GM12892 (cell line): ENCODE measurements at places on chromosomes 13 and 19.
A peak's percentile ranks its signal among the peaks of the same experiment; 100 is the strongest.

DNA sequence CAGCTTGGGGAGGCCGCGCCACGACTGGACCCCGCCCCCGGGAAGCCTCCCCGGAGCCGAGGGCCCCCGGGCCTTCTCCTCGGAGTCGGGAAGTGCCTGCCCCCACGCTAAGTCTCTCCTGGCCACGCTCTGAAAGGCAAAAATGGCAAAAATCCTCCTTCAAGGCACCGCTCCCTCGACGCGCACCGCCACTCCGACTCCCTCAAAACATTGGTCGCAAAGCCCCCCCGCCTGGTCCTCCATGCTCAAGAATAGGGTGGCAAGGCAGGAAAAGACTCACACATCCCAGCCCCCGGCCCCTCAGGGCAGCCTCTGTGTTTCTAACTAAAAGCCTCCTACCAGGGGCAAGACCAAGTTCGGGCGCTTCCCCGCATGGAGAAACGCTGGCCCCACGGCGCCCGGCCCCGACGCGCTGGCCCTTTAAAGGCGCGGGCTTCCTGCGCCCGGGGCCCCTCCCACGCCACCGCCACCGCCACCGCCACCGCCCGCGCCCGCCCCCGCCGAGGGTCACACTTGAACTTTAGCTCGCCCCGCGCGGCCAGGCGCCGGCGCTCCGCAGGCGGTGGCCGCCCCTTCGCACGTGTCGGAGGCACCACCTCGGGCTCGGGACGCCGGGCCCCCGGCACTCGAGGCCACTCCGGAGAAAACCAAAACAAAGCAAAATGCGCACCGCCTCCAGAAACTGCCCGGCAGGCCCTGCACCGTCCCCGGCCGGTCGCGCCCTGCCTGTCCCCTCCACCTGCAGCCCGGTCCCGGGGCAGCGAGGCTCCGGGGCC lies 1.9 kb downstream of the FOXO1 start:
- DNase-seq = peak; percentile 42

DNA sequence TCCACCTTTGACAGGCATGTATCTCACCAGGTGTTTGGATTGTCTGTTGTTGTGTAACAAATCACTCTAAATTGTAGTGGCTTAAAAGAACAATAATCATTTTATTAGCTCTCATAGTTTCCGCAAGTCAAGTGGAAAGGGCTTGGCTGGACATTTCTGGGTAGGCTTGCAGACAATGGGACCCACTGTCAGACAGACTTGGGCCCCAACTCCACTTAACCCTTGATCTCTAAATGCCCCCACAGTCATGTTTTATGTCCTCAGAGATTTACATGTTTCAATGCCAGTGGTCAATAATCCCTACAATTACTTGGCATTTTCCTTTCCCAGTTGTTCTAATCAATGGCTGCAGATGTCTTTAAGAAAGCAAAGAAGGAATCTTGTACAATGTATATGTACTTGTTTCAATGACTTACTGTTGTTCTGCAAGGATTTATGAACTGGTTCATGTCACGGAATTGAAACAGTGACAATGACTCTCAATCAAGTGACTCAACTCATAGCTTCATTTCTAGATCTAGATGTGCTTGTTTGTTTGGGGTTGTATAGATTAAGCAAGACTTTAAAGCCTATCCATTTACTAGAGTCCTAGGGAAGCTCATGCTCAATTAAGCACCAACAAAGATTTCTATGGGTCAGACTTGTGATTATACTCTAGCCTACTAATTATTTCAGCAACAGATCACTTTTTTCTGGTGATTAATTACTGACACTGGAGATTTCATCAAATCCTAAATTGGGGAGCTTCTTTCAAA lies 510.1 kb upstream of the NBEA start:
- no peak for DNase-seq

DNA sequence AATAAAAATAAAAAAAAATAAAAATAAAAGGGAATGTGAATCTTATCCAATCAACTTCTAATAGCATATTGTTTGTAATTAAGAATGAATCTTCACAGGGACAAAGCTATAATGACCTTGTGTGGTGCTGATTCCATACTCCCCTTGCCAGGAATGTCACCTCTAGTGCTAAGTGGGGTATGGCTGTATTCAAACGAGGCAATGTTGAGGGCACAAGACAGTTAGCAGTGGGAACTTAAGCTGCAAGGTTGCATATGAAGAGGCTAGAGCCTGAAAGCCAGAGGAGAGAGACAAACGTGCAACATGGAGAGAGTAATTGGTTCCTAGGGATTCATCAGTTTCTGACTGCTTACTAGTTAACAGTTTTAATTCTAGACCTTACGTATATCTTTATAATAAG lies 43.9 kb upstream of the CSNK1A1L start:
- no peak for DNase-seq

DNA sequence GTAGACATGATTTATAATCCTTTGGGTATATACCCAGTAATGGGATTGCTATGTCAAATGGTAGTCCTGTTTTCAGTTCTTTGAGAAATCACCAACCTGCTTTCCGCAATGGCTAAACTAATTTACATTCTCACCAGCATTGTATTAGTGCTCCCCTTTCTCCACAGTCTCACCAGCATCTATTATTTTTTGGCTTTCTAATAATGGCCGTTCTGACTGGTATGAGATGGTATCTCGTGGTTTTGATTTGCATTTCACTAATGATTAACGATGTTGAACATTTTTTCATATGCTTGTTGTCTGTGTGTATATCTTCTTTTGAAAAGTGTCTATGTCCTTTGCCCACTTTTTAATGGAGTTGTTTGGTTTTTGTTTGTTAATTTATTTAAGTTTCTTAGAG lies 165.1 kb downstream of the PDS5B start:
- DNase-seq = no peak

- no peak for DNase-seq
Measured at GRCh38 chr19:42831221-42832019, 48.1 kb downstream of the PSG1 start.

DNA sequence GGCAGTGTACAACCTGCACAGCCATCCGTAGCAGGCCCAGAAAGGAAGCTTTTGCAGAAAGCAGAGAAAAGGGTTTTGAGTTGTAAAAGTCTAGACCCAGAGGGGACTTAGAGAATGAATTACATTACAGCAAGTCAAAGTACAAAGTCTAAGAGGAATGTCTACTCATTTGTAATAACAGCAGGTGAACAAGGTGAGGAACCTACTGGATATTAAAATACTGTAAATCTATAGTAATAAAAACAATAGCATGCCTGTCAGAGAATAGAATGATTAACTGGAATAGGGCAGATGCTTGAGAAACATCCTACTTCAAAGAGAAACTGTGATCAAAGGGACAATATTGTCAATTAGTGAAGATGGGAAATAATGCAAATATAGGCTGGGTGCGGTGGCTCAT lies 18.3 kb upstream of the ZNF414 start:
- no peak for DNase-seq

DNA sequence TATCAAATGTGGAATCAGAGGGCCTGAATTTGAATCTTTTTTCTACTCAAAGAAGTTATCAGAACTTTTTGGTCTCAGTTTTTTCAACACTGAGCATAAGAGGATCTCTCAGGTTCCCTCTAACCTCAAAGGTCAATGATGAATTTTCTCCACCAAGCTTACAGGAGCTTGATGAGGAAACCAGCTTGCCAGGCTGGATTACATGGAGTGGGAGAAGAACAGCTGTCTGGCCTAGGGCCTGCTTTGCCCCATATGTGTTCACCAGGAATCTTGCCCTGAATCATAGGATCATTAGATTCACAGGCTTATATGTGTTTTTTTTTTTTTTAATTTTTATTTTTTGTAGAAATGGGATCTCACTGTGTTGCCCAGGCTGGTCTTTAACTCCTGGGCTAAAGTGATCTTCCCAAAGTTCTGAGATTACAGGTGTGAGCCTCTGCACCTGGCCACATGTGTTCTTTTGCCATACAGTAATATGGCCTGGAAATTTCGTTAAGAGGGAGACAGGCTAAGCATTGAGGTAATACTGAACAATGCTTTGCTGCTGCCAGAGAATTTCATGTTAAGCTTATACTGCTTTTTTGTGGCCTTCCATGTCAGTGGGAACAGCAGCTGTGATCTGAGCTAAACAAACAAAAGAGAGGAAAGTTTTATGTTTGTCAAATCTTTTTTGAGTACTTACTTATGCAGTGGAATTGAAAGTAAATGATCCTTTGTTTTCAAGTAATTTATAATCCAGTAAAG lies 110.6 kb downstream of the DNAJC3 start:
- DNase-seq = no peak

GRCh38 chr19:44794610-44795009 lies 14.3 kb upstream of the BCAM start:
- DNase-seq = no peak

DNA sequence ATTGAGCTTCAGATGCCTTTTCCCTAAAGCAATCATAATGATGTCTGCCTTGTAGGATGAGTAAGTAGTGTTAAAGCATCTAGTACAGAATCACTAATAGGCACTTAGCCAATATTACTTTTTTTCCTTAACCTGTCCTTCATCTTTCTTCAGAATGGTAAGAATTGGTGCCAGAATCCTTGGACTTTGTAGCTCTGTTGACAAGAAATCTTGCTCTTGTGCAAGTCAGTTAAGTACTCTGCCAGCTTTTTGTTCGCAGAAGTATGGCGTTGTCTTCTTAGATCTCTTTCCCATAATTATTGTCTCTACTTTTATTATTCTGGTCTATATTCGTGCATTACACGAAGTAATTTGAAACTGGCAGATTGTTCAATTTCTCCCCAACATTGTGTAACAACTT lies 554.5 kb downstream of the PCDH9 start:
- DNase-seq = no peak

- DNase-seq = peak; percentile 99
Measured at GRCh38 chr19:797528-798414, 519 bp downstream of the PTBP1 start.

DNA sequence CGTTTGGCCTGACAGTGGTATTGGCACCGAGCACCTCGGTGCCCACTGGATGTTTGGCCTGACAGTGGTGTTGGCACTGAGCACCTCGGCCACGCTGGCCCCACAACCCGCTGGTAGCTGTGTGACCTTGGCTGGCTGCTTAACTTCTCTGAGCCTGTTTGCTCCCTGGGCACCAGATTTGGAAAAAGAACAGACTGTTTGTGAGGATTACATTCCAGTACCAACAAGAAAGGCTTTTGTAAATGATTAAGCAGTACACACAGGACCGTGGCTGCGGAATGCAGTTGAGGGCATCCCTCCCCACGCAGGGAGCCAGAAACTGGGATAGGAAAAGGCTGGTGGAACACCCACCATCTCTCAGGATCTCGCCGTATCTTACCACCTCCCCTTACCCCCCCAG lies 31.9 kb downstream of the SLC25A42 start:
- no peak for DNase-seq
